Panc1 (cell line): ENCODE measurements at places on chromosomes 1 and 21.

GRCh38 chr1:29270929-29271521 is 34.7 kb downstream of the PTPRU start:
- no peak for DNase-seq

- no peak for DNase-seq
These were observed 56.4 kb downstream of the ELK4 start for GRCh38 chr1:205575294-205575885.

DNA sequence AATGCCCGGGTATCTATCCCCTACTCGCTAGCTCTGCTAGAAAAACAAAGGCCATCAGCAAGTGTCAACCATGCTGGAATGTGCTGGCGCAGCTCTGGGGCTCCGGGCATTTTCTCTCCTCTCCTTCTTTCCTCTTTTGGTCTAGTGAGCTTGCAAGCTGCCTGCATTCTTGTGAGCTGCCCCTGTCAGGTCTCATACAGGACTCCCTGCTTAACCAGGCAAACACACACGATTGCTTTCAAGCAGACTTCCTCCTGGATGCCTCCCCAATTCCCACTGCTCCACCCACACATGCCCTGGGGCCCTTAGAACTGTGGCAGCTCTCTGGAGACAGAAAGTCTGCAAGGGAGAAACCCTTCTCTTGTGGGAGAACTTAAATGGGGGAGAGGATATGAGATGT is 35.7 kb upstream of the SUCO start:
- no peak for DNase-seq

GRCh38 chr1:46173361-46173856 is 1.5 kb upstream of the TSPAN1 start:
- DNase-seq = no peak

GRCh38 chr21:26405735-26406361 is 167.2 kb downstream of the CYYR1 start:
- no peak for DNase-seq

DNA sequence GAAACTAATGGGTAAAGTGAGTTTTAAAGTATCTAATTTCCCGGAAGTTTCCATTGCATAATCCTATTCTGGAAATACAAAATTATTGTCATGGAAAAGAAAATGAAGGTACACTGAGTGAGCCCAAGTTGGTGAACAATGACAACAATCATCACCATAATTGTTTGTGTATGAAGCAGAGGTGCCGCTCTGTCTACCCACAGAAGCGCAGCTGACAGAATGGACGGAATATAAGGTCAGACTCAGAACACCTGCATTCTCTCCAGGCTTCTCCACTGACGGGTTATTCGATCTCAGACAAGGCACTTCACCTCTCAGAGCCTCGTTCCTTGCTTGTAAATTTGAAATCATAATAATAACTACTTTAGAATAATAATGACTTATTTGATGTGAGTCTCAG is 99.1 kb upstream of the NGF start:
- DNase-seq = no peak

DNA sequence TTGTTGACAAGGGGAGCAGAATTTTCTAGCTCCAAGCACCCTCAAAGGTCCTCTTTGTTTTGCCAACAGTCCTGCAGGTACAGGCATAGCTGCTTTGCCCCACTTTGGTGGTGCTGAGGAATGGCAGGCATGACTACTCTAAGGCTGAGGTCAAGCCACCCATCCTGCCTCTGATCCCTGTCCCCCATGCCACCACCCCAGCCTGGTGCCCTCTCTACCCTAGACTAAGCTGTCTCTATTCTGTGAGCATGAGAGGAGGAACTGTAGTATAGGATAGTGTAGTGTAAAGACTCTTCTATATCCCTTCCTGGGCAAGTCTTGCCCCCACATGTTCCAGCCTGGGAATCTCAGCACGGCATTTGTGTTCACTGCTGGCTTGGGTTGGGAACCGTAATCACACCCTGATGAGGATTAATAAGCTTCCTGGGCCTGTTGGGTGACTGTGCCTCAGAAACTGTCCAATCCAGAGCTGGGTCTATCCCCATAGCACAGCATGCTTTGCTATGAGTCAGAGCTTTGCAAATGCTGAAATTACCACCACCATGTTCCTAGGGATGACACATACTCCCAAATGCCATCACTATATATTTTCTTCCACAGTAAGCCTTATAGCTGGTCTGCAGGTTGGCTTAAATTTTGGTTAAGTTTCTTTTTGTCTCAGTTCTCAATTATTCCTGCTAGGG is 105.7 kb upstream of the PPP2R5A start:
- peak; percentile 10 for DNase-seq

- DNase-seq = no peak
These were observed 207.5 kb downstream of the SETD4 start for GRCh38 chr21:35852820-35853219.

GRCh38 chr1:241460098-241460873 is 59.3 kb downstream of the FH start:
- DNase-seq = no peak

- no peak for DNase-seq
These were observed 121.7 kb downstream of the DHRS3 start for GRCh38 chr1:12496154-12496961.

- DNase-seq = no peak
These were observed 4.3 kb downstream of the CR1L start for GRCh38 chr1:207649210-207649753.

GRCh38 chr1:83509301-83509781 is 489.6 kb downstream of the TTLL7 start:
- no peak for DNase-seq

- no peak for DNase-seq
These were observed 3.4 kb downstream of the KRTAP10-12 start for GRCh38 chr21:44700101-44701022.

DNA sequence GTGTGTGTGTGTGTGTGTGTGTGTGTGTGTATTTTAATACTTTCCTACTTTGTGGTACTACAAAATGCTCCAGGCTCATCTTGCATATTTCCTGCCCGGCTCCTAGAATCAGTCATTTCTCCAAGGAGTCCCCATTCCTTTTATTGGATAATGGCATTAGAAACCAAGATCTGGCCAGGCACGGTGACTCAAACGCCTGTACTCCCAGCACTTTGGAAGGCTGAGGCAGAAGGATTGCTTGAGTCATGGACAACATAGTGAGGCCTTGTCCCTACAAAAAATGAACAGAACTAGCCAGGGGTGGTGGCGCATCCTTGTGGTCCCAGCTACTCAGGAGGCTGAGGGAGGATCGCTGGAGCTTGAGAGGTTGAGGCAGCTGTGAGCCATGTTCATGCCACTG is 20.3 kb downstream of the EPB41 start:
- no peak for DNase-seq

- no peak for DNase-seq
These were observed 397.9 kb downstream of the PTBP2 start for GRCh38 chr1:97119260-97120158.

DNA sequence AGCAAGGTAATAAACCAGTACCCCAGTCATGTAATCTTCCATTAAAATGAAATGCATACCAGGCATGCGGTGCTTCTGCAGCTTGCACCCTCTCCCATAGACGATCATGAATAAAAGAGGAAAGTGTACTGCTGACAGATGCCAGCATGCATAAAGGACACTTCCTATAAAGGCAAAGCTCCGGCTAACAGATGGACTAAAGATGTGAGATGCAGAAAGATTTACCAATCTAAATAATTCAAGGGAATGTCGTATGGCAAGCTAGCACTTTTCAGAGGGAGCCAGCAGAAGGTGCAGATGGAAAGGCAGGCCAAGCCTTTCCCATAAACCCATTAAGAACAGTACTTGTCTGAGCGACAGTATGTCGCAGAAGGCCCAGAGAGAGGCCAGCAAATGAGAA is 542.0 kb downstream of the NUF2 start:
- DNase-seq = no peak

DNA sequence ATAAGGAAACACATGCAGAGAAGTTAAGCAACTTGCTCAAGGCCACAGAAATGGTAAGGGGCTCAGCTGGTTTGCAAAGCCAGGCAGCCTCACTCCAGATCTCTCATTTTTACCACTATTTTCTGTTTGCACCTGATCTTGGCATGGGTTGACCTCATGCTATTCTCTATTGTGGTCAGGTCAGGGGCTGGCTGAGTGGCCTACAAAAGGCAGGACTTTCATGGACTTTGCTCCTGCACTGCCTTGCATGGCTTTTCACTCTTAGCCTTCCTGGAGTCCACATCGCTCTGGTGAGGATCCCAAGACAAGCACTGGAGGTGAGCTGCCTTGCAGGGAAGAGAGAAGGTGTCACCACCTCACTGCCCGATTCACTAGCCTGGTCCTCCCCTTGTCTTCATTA is 56.8 kb upstream of the CSF3R start:
- DNase-seq = no peak

GRCh38 chr21:29939924-29940275 is at the start of gene GRIK1:
GRIK1 (minus strand) TSS chr21:29939996.
- no peak for DNase-seq

DNA sequence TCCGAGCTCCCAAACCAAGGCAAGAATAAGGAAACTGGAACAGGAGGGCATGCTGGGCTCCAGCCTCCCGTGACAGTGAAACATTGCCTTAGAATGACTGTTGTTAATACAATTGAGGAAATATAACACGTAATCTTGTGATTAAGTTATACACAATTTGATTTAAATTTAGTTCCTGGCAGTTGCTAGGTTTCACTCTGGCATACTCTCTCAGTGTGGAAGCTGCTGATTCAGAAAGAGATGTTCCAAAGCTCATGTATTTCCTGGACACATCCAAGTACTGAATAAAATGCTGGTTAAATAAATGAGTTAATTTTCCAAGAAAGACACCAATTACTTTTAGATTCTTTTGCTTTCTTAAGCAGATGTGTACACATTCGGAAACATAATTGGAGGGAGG is 176.1 kb downstream of the GRIK1 start:
- no peak for DNase-seq

- DNase-seq = no peak
These were observed 28.0 kb upstream of the DMRTB1 start for GRCh38 chr1:53431244-53431643.

DNA sequence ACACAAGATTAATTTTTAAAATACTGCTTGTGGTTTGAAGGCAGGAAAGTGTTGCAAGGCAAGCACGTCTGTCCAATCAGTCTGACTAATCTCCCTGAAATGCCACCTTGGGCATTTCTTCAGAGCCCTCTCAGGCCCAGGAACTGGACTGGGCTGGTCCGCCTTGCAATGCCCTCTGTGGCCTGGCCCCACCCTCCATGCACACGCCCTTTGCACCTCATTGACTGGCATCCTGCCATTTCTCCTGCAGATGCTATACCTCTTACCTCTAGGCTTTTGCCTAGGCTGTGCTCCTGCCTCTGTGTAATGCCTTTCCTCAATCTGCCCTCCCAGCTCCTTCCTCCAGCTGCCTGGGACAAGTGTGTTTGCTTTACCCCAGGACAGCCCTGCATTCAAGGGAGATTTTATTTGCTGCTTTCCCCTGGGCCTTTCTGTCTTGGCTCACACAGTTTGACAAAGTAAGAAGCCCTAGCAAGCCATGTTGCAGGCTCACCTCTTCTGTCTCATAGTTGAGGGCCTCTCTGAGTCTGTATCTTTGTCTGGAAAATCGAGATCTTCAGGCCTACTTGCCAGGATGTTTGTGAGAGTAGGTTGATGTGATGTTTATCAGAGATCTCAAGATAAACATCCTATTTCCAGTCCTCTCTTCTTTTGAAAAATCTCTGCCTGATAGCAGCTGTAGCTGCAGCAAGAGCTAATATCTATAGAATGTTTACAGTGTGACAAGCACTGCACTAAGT is 149.2 kb upstream of the JUN start:
- DNase-seq = peak; percentile 71

GRCh38 chr21:29610779-29611360 is 312.1 kb downstream of the BACH1 start:
- no peak for DNase-seq

DNA sequence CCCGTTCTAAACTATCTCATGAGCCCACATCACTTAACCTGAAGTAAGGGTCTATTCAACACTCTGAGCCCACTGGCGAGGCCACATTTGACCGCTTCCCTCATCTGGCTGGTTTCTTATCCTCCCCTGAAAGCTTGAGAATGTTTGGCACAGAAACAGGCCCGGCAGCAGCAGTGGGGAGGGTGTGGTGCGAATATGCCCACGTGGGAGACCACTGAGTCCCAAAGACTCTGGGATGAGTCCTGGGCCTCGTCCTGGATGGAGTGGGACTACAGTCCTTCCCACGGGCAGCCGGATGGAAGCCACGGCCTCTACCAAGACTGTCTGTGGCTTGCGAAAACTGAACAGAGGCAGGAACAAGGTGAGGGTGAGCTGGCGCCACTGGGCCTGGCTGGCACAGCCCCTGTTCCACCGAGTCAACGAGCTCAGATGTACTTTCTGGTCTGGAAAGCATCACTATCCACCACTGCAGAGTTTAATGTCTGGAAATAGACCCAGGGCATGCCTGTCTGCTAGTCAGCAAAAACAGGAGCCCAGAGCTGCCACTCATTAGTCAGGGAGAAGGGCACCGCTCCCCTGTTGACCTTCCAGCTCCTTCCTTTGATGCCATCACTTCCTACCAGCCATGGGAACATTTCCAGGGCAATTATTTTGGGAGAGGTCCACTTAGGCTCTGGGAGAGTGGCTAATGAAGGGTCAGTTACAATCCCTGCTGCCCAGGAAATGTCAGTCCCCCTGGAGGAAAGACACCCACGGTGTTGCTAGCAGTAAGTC is 386.6 kb downstream of the MATN1 start:
- DNase-seq = no peak

DNA sequence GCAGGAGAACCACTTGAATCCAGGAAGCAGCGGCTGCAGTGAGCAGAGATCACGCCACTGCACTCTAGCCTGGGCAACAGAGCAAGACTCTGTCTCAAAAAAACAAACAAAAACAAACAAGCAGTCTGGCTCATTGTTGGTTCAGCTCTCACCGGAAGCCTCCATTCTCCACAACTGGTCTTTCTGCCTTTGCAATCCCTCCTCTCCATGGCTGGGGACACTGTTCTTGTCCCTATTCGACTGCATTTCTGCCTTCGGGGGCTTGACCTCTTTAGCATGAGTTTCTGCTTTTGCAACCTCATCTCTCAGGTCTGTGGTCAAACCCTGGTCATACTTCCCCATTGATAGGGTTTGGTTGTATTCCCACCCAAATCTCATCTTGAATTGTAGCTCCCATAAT is 216.3 kb upstream of the NR5A2 start:
- no peak for DNase-seq

GRCh38 chr1:41539418-41539805 is 54.9 kb upstream of the EDN2 start:
- DNase-seq = no peak

DNA sequence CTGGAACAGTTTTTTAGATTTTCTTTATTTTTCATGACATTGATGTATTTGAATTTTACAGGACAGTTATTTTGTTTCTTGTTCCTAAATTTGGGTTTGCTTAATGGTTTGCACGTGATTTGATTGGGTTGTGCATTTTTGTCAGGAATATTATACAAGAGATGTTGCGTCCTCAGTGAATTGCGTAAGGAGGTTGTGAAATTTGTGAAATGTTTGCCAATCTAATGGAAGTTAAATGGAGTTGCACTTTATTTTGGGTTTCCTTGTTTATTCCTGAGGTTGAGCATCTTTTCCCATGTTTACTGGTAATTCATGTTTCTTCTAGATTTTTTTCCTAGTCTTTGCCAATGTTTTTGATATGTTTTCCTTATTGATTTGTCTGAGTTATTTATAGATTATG is 19.9 kb downstream of the ZNF648 start:
- no peak for DNase-seq

GRCh38 chr1:94020764-94021579 is 100.0 kb downstream of the ABCA4 start:
- no peak for DNase-seq
